ENCODE measurements at places on chromosomes 7 and 10. TPM values are rescaled to one million over a fixed set of nuclear protein-coding genes. Genes with fewer than 3 reads are reported as not detected.
A peak's percentile ranks its signal among the peaks of the same experiment; 100 is the strongest.

Gene ADARB2
- 8.0 TPM for total RNA-seq

DNA sequence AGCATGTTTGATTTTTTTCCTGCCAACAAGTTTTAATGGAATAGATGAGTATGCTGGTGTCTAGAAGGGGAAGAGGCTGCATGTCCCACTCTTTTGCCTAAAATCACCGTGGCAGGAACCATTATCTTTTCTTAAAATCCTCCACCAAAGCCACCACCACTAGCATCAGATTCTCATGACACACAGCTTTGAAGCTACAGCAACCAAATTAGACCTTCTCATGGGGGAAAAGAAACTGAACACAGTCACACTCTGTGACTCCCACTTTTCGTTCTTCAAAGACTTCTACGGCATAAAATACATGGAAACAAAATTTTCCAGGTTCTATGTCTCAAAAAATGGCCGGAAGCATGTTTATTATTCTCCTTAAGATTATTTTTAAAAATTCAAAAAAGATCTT lies 81.8 kb downstream of the SGMS1 start:
- no peak overlapping the region for H3K27ac ChIP-seq
- no peaks in the 10 kb centered on the region for H3K27me3 ChIP-seq
- H3K4me1 ChIP-seq = peaks cover 22% of the 10 kb centered on the region
- no peaks in the 10 kb centered on the region for H3K36me3 ChIP-seq

Gene PRSS2
- 15,993 TPM for total RNA-seq

DNA sequence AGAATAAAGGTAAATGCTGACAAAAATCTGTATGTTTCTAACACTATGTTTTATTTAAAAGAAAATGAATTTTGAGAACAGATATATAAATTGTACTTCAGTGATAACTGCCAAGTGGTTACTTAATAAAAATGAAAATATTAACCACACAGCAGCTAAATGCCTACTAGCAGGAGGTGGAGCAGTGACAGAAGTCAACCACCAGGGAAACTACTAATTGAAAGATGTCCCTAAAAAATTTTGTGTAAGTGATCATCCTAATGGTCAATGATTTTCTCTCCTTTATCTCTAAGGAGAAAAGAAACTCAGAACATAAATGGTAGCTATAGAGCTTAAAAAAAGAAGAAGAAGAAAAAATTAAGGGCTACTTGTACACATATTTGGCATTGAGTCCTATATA lies 22.9 kb downstream of the WNT16 start:
- peaks cover 4% of the 10 kb centered on the region for H3K4me1 ChIP-seq
- no peak for DNase-seq
- H3K27me3 ChIP-seq = no peaks in the 10 kb centered on the region
- peaks cover 8% of the 10 kb centered on the region for H3K36me3 ChIP-seq
- H3K27ac ChIP-seq = no peak overlapping the region

DNA sequence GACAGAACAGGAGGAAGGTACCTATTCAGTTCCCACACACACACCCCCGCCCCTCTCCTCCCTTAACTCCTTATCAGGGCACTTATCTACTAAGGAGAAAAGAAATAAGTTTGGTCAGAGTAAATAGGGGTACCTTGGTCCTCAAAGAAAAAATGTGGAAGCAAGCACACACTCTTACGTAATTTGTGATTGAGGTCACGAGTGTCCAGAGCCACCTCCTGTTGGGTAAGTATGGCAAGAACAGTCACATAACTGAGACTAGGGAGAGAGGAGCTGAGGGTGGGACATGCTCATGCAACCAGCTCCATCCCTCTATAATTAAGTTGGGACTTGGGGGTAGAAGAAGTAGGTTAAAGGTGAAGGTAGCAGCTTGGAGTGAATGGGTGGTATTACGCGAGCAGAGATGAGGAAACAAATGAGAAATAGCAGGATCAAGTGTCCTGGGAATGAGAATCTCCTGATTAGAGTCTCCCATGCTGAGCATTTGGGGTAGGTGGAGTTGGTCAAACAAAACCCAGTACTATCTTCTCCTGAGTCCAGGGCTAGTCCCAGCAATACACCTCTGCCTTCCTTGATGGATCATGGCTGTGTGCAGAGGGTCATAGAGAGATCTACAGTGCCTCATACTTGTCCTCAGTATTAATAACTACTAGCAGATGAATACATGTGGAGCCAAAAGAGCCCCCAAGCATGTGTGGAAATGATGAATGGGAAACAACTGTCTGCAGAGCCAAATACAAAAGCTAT lies 77.1 kb downstream of the GSAP start:
- no peak overlapping the region for H3K4me3 ChIP-seq
- no peak for DNase-seq

Gene TM9SF3
- total RNA-seq = 73.7 TPM

Gene PRKAR2B
- 10.6 TPM for total RNA-seq

DNA sequence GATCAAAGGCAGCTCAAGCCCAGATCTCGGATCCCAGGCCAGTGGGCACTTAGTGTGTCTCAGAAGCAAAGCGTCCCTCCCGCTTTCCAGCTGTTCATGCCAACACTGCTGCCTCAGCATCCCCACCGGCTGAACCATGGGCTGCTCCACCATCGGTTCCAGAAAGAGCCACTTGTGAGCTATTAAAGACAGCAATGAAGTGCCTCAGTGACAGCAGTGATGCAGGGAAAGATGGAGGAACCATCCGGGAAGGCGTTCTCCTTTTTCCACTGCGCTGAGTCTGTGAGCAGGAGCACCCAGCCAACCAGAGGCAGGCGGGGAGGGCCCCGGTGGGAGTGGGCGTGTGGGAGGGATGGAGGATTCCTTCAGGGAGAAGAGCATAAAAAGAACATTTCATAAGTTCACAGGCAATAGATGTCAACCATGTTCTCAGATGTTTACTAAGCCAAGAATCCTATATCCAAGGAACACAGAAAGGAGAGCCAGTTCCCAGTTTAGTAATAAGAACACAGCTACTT lies 96.2 kb upstream of the MKI67 start:
- no peak overlapping the region for H3K27ac ChIP-seq

DNA sequence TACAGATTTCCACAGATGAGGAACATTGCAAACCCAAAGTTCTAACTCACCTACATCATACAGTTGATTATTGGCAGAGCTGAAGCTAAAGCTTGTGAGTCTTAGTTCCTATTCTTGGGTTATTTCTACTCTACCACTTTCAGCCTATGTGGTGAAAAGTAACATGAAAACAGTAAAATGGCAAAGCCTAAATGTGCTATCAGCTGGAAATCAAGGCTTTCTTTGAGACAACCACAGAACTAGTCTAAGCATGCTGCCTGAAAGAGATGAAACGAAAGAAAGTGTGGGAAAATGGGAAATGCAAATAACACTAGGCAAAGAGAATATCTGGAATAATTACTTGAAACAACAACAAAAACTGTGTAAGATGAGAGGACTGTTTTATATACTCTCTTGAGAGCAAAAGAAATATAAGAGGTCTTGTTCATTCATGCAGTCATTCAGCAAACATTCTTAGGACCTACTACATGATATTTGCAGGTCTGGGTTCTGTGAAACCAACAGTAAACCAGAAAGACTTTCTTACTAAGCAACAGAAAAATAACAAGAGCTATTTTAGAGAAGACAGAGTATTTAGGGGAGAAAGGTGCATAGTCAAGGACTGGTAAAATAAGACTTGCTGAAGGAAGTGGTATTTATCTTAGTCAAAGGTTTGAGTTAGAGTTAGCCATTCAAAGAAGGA lies 437.1 kb downstream of the HTR7 start:
- H3K27ac ChIP-seq = no peak overlapping the region
- H3K36me3 ChIP-seq = no peaks in the 10 kb centered on the region
- no peak for DNase-seq
- no peaks in the 10 kb centered on the region for H3K4me1 ChIP-seq
- H3K4me3 ChIP-seq = no peak overlapping the region
- H3K27me3 ChIP-seq = no peaks in the 10 kb centered on the region

Gene HOXA2
- not detected for total RNA-seq

GRCh38 chr7:131365838-131366237 lies 38.2 kb downstream of the MKLN1 start:
- no peak overlapping the region for H3K4me3 ChIP-seq
- no peaks in the 10 kb centered on the region for H3K27me3 ChIP-seq
- DNase-seq = no peak
- peaks cover 48% of the 10 kb centered on the region for H3K4me1 ChIP-seq
- H3K36me3 ChIP-seq = no peaks in the 10 kb centered on the region

Gene GARIN1A
- total RNA-seq = 0.33 TPM

Gene RNF32
- total RNA-seq = 0.99 TPM

DNA sequence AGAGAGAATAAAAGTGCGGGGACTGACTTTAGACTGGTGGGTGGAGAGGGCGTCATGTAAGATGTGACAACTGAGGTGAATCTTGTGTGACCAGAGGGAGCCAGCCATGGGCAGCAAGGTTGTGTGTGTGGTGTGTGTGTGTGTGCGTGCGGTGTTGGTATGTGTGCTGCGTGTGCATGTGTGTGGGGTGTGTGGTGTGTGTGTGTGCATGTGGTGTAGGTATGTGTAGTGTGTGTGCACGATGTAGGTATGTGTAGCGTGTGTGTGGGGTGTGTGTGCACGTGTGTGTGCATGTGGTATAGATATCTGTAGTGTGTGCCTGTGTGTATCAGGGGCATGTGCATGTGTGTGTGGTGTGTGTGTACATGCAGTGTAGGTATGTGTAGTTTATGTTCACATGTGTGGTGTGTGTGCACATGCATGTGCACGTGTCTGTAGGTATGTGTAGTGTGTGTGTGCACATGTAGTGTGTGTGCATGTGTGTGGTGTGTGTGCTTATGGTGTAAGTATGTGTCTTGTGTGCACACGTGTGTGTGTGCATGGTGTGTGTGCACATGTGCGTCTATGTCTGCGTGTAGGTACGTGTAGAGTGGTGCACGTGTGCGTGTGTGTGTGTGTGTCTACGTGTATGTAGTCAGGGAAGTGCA lies 312.3 kb upstream of the MKI67 start:
- H3K36me3 ChIP-seq = no peaks in the 10 kb centered on the region
- no peaks in the 10 kb centered on the region for H3K4me1 ChIP-seq
- DNase-seq = no peak
- no peak overlapping the region for H3K27ac ChIP-seq

Gene GPR37
- 5.7 TPM for total RNA-seq

GRCh38 chr7:151060416-151061212 lies 1.2 kb downstream of the SLC4A2 start:
- H3K4me3 ChIP-seq = peak overlapping the region; percentile 48
- H3K4me1 ChIP-seq = peaks cover 71% of the 10 kb centered on the region
- peak overlapping the region; percentile 96 for H3K27ac ChIP-seq
- peak; percentile 67 for DNase-seq
- no peaks in the 10 kb centered on the region for H3K27me3 ChIP-seq
- H3K36me3 ChIP-seq = peaks cover 2% of the 10 kb centered on the region

- no peaks in the 10 kb centered on the region for H3K4me1 ChIP-seq
- no peaks in the 10 kb centered on the region for H3K36me3 ChIP-seq
- H3K27me3 ChIP-seq = no peaks in the 10 kb centered on the region
These were observed 229.1 kb upstream of the DGKB start for GRCh38 chr7:15131661-15132060.

GRCh38 chr7:2719007-2719406 lies 31.0 kb downstream of the AMZ1 start:
- peak; percentile 29 for DNase-seq
- no peak overlapping the region for H3K4me3 ChIP-seq
- no peaks in the 10 kb centered on the region for H3K27me3 ChIP-seq
- peaks cover 11% of the 10 kb centered on the region for H3K4me1 ChIP-seq
- H3K27ac ChIP-seq = no peak overlapping the region
- H3K36me3 ChIP-seq = no peaks in the 10 kb centered on the region

DNA sequence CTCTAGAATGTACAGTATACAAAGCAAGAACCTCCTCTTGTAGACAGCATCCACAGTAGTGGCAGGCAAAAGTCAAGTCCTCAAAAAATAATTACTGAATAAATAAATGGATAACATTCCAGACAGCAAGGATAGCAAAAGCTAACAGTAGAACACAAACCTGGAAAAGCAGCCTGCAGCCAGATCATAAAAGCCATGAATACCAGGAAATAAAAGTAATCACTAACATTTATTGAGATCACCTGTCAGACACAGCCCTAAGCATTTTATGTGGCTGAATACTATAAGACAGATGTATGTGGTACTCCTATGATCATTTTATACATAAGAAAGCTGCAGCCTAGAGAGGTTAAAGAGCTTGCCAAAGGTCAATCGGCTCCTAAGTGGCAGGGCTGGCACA lies 34.0 kb downstream of the CUL2 start:
- no peak overlapping the region for H3K4me3 ChIP-seq
- peaks cover 6% of the 10 kb centered on the region for H3K36me3 ChIP-seq
- no peak overlapping the region for H3K27ac ChIP-seq
- H3K27me3 ChIP-seq = no peaks in the 10 kb centered on the region
- H3K4me1 ChIP-seq = no peaks in the 10 kb centered on the region

Data from body of pancreas (tissue), 4 donors.